ENCODE measurements at places on chromosomes 7 and 10.

- no peak for DNase-seq
These were observed 20.1 kb downstream of the TMEM168 start for GRCh38 chr7:112770051-112770450.

GRCh38 chr7:39033885-39034624 is 56.3 kb downstream of the POU6F2 start:
- no peak for DNase-seq

DNA sequence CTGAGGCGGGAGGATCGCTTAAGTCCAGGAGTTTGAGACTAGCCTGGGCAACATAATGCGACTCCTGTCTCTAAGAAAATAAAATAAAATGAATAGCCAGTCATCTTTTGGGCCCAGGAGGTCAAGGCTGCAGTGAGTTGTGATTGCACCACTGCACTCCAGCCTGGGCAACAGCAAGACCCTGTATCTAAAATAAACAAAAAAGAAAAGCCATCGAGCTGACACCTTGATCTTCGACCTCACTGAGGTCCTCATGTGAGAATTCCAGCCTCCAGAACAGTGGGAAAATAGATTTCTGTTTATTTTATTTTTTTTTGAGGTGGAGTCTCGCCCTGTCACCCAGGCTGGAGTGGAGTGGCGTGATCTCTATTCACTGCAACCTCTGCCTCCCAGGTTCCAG is 301.5 kb upstream of the GALNT17 start:
- no peak for DNase-seq

- no peak for DNase-seq
These were observed 40.5 kb downstream of the SLC39A12 start for GRCh38 chr10:17992266-17992665.

GRCh38 chr10:3126249-3126648 is 46.3 kb downstream of the PITRM1 start:
- no peak for DNase-seq

GRCh38 chr10:62237966-62238365 is 30.7 kb downstream of the RTKN2 start:
- no peak for DNase-seq

DNA sequence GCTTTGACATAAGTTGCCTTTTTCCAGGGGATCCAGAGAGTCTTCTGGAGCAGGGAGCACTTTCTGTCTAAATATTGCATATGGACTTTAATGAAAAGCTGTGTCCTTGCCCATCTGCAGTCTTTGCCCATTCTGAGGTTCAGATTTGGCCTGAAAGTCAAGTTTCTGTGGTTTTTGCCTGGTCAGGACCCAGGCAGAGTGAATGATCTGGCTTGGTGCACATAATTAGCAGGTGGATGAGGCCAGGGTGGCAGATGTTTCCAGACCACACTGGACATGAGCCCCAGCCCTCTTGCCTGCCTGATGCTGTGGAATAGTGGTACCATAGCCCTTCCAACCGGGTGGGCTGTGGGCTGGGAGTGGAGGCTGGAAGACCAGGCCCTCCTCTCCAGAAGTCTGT is 11.0 kb downstream of the HECW1 start:
- no peak for DNase-seq

- no peak for DNase-seq
These were observed 219.1 kb downstream of the TCF7L2 start for GRCh38 chr10:113169111-113169510.

- DNase-seq: no peak
These were observed 187.6 kb downstream of the PRPF18 start for GRCh38 chr10:13774303-13774893.

DNA sequence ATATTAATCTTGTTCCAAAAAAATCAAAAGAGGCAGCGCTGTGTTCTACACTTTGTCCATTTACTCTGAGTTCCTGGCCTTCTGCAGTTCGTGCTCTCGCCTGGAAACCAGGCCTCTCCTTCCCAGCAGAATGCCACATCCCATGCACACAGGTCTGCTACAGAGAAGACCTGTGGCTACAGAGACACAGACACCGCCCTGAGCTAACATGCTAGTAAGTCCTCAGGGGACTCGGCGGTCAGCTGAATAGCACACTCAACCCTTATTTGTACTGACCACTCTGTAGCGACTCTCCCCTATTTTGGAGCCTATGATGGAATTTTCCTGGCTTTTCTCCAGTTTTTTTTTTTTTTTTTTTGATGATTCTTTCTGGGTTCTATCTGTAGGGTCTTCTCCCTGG is 12.8 kb downstream of the CREB3L2 start:
- DNase-seq: peak; percentile 39

DNA sequence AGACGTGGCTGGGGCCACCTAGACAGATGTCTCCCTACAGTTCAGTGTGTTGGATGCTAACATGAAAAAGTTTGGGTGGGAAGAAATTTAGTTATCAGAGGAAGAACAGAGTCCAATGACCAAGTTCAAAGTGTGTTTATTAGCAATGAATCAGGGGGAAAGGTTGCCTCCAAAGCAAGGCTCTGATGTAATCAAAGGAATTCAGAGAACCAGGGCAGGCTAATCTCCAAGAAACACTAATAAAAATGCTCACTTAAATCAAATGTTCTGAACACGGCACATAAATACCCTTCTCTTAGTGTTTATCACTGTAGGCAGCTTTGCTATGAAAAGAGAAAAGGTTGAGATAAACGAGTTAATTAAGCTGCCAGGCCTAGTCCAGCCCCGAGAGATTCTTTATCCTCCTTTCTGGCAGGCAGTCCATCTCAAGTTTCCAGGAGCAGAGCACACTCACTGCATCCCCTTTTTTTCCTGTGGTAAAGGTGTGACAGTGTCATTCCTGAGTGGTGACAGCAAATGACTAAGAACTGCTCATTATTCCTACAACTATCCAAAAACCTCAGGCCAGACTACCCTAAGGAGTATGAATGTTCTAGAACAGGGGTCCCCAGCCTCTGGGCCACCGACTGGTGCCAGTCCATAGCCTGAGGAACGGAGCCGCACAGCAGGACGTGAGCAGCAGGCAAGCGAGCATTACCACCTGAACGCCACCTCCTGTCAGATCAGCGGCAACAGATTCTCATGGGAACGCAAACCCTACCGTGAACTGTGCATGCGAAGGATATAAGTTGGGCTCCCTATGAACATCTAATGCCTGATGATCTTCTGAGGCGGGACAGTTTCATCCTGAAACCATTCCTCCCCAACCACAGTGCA is 66.9 kb upstream of the FHIP2A start:
- DNase-seq: peak; percentile 86

DNA sequence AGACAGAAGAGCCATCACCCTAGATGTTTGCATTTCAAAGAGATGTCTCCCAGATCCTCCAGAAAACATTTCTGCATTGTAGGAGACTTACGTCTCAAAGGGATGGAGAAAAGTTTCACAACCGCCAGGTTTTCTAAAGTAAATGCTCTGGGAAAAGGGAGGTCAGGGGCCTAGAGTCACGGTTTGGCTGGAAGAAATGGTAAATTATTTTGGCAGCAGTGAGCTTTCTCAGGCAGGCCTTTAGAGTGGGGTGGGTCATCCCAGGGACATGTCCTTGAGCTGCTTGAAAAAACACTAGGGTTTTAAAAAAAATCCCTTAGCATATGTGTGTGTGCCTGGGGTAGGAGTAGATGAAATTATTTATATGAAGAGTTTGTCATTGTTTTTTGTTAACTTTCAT is 728.8 kb downstream of the TYW1 start:
- no peak for DNase-seq

GRCh38 chr7:8354503-8354902 is 78.9 kb upstream of the NXPH1 start:
- DNase-seq: no peak

GRCh38 chr10:103917302-103918052 is 507 bp downstream of the STN1 start:
- no peak for DNase-seq
